Hematopoietic multipotent progenitor cell treated with erythropoietin and hydrocortisone succinate and interleukin-3 and kit ligand, for 8 days (in vitro differentiated cells): ENCODE measurements at places on chromosomes 16 and 17.

DNA sequence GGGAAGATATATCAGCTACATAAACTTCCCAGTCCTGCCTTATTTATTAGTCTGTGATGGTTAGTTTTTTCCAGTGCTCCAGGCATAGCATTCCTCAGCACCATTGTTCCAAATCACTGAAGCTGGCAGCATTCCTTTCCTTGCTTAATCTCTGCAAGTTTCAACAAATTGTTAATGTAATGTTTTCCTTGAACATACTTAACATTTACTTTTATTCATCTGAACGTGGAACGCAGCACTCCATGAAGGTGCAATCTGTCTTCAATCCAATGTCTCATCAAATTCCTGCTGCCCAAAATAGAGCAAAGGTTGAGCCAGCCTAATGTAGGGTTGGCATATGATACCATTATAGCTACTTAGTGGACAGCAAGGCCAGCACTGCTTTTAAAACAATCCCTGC lies 441.1 kb upstream of the RBFOX1 start:
- no peak for DNase-seq

GRCh38 chr17:10622617-10623485 lies 34.3 kb downstream of the MYH3 start:
- no peak for DNase-seq

GRCh38 chr16:85839681-85840240 lies 40.3 kb downstream of the COX4I1 start:
- DNase-seq = no peak

DNA sequence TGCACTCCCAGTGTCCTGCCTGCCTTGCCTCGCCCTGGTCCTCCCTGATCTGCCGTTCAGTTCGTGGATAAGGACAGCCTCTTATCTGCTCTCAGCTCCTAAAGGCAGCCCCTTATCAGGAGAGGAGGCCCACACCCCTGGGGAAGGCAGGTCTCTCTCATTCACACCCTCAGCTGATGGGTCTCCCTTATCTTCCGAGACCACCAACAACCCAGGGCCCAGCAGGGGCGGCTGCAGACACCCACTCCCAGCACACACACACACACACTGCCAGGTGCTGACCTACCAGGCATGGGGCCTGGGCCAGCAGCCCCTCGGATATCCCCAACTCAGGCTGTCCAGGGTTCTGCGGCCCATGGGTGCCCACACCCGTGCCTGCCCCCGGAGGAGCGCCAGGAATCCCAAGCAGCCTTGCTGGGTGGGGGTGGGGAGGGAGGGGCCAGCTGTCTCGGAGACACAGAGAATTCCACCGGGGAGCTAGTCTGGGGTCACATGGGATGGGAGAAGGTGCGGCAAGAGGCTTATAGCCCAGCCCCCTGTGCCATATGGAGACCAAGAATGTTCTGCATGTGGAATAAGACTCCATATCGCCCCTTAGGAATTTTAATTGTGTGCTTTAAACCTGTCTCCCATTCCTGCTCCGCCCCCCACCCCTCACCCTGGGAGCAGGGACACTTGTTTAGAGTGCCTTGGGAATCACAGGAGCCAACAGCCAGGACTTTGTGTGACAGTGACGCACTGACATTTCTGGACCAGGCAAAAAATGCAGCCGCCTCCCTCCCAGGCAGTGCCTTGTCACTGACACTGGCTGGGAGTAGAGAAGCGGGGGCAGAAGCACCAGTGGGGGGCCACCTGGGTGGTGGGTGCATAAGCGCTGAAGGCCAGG lies 41.9 kb upstream of the EMP2 start:
- peak; percentile 79 for DNase-seq

DNA sequence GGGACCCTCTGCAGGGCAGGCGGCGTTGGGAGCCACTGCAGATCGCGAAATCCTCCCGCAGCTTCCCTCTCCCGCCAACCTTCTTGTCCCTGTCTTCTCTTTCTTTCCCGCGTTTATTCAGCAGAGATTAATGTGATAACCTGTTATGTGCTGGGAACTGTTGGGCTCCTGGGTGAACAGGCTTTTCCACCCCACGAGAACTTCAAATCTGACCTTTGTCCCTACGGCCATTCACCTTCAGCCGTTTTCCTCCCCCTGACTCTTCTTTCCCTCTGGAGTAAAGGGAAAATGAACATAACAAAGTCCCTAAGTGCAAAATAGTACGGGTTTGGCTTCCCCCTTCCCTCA lies 15.2 kb upstream of the KPNA2 start:
- DNase-seq = peak; percentile 51

GRCh38 chr16:84478172-84478947 lies 26.1 kb downstream of the MEAK7 start:
- DNase-seq = no peak

GRCh38 chr16:56606476-56607108 lies 1.8 kb upstream of the MT2A start:
- DNase-seq = no peak

DNA sequence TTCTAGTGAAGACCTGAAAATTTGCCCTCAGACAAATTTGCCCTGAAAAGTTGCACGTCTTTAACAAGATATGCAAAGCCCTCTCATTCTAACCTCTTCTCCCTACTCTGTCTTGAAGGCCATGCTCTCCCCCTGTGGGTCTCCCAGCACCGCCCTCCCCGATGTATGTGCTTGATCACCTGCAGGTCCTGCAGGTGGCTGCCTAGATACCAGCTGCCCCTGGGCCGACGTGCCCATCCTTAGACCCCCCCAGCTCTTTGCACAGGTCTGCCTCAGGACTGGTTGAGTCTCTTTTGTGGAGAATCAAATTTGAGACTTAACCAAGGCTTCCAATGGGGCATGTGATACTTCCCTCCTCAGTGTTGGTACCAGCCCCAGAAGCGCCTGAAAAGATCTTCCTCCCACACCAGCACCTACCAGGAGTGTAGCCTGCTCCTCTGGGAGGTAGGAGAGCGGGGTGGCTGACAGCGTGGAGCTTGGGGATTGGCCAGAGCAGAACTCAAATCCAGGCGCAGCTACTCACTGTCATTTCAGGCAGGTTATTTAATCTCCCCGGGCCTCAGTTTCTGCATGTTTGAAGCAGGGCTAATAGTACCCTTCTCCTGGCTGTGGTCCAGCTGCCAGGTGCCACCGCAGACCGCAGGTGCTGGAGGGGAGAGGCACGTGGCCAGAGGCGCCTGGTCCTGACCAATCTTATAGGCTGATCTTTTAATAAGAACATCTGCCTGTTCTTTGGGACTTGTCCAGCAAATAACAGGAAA lies 4.5 kb upstream of the MRPL38 start:
- DNase-seq = no peak
